ENCODE measurements at places on chromosomes 1 and 21.

DNA sequence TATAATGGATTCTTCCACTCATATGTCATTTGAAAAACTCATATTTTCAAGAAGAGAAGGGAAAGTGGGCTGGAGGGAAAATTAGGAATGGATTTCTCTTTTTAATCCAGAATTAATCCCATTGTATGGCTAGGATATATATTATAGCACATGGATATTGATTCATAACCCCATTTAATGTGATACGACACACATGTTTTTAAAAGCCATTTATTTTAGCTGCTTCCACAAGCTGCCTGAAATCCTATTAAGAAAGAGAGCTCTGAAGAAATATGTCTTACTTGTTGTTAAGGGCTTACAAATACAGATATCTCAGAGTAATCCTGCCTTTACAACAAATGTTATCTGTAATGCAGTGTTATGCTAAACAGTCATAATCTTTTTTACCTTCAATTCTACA lies 598.6 kb downstream of the AMY1C start:
- no peak for DNase-seq

DNA sequence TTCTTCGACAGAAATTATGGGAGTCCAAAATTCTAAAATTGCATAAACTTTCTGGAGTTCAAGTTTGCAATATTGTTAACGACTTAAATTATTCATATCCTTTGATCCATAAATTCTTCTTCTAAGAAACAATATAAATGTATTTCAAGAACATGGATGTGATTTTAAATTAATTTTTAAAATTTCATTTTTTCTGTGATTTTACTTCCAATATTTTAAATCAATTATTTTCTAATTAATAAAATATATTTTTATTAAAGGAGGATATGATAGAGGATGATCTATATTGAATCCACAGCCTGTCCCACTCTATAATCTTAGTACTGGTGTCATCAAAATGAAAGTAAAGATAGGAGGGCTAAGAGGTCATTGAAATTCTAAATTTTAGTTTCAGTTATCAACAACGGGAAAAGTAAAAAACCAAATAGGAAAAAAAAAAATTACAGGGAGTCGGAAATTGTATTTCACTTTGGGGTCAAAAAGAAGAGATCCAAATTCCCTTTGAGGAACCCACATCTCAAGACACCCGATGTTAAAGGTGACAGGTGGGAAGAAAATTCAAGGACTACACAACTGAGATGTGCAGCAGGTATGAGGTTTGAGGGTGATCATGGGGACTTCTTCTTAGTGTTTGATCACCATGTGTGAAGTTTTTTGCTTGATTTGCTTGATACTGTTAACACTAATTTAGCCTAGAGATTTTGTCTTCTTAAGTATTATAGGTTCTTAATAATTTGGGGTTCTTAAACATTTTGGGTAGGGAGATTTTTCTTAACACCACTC lies 154.8 kb upstream of the RGS18 start:
- no peak for DNase-seq

- no peak for DNase-seq
Observed at GRCh38 chr1:31831397-31832378, 15.9 kb upstream of the SPOCD1 start.

- DNase-seq = no peak
Observed at GRCh38 chr21:38619992-38620479, 121.8 kb upstream of the ERG start.

DNA sequence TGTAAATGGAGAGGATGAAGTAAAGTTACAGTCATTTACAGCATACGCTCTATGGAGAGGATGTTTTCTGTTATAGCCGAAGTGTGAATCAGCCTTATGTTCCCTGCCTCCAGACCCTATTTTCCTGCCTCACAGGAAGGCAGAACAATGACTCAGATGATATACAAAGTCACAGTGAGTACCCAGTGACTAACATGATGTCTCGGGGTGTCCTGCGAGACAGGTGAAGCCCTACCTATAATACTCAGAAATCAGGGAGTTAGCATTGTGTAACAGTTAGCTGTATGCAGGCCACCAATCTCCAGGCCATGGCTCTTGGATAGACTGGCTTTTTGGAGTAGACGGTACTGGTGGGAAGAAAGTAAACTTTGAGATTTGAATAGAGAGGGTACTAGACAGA lies 55.6 kb upstream of the FBXO28 start:
- DNase-seq = no peak

- peak; percentile 42 for DNase-seq
Observed at GRCh38 chr1:51636764-51637522, 20.1 kb downstream of the OSBPL9 start.

GRCh38 chr1:25435397-25436108 lies 4.9 kb downstream of the MACO1 start:
- no peak for DNase-seq

DNA sequence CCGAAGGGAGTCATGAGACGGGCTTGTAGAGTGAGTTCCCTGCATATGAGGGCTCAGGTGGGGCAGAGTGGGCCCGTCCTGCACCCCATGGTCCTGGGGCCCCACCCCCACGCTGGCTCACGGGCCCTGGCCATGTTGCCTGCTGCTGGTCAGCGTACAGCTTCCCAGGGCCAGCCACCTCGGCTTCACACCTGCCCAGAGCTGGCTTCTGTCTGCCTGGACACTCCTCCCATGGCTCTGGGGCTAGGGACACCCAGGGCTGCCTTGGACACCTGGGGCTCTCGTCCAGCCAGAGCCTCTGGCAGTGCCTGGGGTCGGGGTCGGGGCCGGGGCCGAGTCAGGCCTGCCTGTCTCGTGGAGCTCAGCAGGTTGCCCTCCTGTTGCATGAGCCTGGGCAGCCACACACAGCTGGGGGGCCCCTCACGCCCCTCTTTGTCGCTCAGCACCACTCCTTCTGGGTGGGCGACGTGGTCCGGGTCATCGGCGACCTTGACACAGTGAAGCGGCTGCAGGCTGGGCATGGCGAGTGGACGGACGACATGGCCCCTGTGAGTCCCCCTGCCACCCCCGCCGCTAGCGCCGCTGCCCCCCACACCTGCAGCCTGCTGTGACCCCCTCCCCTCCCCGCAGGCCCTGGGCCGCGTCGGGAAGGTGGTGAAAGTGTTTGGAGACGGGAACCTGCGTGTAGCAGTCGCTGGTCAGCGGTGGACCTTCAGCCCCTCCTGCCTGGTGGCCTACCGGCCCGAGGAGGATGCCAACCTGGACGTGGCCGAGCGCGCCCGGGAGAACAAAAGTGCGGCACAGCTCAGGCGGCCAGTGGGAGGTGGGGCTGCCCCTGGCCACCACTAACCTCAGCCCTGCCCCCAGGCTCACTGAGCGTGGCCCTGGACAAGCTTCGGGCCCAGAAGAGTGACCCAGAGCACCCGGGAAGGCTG lies 5.5 kb upstream of the MMP23B start:
- DNase-seq = no peak

DNA sequence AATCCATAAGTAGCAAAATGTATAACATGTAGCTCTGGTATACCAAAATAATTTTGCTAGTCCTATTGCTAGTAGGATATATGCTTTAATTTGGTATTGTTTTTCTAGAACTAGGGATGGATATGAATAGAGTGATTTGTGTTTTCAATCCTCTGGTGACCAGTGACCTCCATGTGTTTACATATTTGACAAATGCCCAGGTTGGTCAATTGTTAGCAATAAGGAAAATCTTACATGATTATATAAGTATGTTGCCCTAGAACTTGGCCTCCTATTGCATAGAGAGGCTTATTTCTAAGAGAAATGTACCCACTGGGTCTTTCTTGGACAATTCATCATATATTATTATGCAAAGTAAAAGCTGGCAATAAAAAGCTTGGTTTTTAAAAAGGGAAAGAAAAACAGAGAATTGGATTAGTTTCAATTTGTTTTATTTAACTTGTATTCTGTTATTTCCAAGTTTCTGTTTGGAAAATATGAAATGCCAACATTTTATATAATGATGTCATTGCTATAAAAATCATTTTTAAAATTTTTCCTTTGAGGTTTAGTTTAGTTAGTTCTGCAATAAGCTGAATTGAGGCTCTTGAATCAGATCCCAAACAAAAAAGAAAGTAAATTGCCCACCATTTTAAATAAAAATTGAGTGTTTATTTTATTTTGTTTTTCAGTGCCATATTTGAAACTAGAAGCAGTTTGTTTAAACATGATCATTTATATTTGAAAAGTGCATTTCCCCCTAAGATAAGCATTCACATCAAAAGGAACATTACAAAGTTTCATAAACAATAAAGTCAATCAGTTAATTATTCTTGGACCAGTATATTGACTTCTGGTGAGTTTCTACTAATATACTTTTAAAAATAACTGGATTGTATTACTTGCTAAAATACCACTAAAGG lies 210.9 kb downstream of the ZC3H11B start:
- DNase-seq = no peak

DNA sequence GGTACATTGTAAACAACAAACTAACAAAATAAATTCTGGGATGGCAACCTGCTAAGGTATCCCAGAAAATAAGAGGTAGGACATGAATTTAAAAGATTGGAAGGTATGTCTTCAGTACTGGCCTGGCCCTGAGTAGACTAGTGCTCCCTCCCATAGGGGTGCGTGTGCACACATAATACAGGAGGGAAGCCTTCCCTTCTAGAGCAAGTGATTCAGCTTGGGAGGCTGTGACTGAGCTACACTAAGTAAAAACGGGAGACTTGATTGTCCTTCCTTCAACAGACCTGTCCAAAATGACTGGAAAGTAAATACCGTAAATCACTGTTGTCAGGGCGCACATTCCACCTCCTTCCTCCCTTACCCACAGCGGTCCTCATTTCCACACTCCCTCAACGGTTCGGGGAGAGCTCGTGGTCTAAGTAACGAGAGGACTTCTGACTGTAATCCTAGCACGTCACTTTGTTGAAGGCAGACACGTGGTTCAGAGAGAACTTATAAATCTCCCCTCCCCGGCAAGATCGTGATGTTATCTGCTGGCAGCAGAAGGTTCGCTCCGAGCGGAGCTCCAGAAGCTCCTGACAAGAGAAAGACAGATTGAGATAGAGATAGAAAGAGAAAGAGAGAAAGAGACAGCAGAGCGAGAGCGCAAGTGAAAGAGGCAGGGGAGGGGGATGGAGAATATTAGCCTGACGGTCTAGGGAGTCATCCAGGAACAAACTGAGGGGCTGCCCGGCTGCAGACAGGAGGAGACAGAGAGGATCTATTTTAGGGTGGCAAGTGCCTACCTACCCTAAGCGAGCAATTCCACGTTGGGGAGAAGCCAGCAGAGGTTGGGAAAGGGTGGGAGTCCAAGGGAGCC lies at the start of gene TGFB2:
Gene TGFB2 (plus strand): TSS at position 523 of the 859 bp plus-strand sequence. CDS start 1,366 bp downstream, outside the sequence.
- peak; percentile 73 for DNase-seq

DNA sequence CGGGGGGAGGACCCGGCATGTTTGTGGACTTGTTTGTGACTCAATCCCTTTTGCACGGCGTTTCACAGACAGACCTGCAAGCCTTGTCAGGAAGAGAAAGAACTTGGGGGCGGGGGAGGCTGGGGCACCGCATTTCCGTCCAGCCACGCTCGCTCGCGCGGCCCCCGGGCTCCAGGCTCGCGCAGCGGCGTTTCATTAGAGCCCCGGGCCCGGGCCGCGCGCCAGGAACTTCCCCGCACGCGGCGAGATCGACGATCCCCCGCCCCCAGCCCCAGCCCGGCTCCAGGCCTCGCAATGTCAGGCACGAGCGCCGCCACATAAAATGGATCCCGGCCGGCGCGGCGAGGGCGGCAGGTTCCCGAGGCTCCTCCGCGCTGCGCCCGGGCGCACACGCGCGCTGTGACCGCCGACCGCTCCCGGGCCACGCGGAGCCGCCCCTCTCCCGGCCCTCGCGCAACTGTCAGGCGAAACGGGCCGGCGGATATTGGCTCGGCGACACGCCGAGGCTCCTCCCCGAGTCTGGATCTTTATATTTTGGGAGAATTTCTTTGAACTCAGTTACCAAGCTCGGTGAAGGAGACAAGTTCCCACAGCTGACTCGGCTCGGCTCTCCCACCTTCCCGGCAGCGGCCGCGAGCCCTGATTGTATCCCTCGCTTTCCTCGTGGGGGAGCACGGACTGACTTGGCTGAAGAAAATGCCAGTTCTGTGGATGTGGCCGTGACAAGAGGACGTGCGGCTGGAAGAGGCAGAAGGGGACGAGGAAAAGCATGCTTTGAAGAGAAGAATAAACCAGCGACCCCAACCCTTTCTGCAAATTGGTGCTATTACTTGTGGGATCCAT lies at the start of gene KIF26B:
Gene KIF26B (plus strand): TSS at position 557 of the 843 bp plus-strand sequence. CDS start 440 bp downstream, outside the sequence.
- DNase-seq = no peak

- no peak for DNase-seq
Observed at GRCh38 chr1:55334160-55334559, 119.0 kb upstream of the USP24 start.

DNA sequence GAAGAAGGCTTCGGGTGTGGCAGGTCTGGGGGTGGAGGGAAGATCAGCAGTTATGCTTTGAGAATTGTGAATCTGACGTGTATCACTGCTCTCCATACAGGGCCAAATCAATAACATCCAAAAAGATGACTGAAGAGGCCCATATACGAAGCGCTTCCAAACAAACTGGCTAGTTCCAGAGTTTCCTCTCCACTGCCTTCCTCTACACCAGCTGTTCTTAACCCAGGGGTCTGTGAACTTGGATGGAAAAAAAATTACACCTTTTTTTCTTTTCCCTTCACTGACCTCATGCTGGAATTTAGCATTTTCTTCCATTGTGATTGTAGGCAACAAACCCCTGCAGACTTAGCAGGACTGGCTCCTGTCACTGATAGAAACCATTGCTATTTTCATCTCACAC lies 77.1 kb upstream of the NBL1 start:
- DNase-seq = no peak

- DNase-seq = no peak
Observed at GRCh38 chr1:39170731-39171667, 33.5 kb upstream of the MACF1 start.

DNA sequence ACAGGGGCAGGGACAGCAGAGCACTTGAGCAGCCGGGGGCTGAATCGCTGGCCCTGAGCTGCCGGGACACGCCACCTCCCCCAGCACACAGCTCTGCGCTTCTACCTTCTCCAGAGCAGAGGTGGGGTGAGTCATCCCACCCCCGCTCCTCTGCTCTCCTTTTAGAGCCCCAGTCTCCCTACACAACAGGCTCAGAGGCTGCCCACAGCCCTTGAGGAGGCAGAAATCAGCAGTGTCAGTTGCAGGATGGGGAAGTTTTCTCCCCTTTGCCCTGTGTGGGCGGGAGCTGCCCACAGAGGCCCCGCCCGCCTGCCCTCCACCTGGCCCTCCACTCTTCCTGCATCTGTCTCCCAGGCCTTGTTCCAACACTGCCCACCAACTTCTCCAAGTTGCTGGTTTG lies 94.6 kb downstream of the STUM start:
- DNase-seq = no peak

DNA sequence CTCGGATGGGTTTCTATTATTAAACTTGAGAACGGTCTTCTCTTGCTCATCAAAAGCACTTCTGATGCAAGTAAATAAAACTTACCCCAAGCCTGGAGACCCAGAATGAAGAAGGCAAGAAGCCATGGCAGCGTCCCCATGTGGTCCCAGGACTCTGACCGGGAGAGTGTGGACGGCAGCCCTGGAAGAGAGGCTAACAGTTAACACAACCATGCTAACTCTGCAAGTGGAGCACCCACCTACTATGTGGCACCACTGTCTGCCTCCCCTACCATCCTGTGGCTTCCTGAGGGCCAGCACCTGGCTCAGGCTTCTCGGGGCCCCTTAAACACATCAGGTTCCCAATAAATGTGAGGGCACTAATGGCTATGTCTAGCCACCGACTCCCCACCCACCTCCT lies 2.2 kb downstream of the PGLYRP3 start:
- no peak for DNase-seq

- DNase-seq = no peak
Observed at GRCh38 chr1:193058529-193059281, 455 bp downstream of the UCHL5 start.

Measured in AG09319 (cell line).